Amniotic stem cell (primary cell): ENCODE measurements at places on chromosomes 3 and 15.

DNA sequence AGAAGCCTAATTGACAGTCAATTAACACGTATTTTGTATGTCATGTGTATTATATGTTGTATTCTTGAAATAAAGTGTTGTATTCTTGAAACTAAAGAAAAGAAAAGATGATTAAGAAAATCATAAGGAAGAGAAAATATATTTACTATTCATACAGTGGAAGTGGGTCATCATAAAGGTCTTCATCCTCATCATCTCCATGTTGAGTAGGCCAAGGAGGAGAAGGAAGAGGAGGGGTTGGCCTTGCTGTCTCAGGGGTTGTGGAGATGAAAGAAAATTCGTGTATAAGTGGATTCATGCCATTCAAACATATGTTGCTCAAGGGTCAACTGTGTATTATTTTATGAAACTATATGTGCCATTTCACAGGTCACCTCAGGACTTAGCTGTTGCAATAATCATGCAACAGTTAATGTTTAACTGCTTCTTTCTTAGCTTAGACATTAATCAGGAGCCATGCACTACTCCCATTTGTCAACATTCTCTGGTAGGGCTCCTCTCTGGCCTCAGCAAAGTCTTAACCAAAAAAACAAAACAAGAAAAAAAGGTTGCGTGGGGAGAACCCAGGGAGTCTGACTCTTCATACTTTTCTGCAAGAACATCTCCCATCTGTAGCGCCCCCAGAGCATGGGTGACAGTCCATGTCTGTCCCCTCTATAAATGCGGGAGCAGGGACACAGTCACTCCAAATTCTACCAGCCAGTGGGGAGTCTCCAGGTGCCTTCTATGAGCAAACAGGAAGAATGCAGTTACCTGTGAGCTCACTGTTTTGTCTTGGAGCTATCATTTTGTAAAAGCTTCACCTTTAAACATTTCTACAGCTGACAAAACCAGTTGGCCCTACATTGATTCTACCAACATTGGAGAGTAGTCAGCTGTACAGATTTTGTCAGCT lies 19.9 kb upstream of the LRRC2 start:
- no peak for DNase-seq

DNA sequence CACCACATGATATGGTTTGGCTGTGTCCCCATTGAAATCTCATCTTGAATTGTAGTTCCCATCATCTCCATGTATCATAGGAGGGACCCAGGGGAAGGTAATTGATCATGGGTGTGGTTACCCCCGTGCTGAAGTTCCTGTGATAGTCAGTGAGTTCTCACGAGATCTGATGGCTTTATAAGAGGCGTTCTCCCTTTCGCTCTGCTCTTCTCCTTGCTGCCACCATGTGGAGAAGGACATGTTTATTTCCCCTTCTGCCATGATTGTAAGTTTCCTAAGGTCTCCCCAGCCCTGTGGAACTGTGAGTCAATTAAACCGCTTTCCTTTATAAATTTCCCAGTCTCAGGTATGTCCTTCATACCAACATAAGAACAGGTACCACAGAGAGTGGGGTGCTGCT lies 21.9 kb downstream of the OSTN start:
- no peak for DNase-seq

DNA sequence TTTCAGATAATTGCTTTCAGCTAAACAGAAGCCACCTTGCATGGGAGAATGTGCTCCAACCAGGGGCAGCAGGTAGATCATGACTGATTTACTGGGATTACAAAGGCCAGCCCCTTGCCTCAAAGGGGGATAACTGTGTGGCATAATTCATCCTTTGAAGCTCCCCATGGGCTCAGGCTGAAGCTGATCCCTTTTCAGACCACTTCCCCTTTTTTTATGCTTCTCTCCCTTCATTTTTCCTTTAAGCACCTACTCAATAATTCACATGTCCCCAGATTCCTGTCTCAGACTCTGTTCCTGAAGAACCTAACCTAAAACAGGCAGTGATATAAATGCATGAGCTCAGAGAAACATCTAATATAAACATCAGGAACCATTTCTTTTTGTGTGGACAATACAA lies 8.2 kb upstream of the MYRIP start:
- DNase-seq, result no peak

GRCh38 chr3:98695796-98696195 lies 67.3 kb upstream of the ST3GAL6 start:
- no peak for DNase-seq

DNA sequence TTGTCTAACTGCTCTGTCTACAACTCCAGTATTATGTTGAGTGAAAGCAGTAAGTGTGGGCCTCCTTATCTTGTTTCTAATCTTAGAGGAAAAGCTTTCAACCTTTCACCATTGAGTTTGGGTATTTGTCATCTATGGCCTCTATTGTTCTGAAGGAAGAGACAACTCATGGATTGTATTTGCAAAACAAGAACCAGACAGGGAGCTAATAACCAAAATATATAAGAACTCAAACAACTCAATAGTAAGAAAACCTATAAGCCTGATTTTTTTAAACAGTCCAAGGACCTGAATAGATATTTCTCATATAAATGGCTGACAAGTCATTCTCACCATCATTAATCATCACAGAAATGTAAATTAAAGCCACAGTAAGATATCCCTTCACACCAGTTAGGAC lies 113.0 kb downstream of the TAFA4 start:
- no peak for DNase-seq

GRCh38 chr3:41600616-41601015 lies 361.3 kb downstream of the ULK4 start:
- no peak for DNase-seq

GRCh38 chr15:59594493-59594942 lies 17.1 kb upstream of the GCNT3 start:
- DNase-seq, result peak; percentile 79

DNA sequence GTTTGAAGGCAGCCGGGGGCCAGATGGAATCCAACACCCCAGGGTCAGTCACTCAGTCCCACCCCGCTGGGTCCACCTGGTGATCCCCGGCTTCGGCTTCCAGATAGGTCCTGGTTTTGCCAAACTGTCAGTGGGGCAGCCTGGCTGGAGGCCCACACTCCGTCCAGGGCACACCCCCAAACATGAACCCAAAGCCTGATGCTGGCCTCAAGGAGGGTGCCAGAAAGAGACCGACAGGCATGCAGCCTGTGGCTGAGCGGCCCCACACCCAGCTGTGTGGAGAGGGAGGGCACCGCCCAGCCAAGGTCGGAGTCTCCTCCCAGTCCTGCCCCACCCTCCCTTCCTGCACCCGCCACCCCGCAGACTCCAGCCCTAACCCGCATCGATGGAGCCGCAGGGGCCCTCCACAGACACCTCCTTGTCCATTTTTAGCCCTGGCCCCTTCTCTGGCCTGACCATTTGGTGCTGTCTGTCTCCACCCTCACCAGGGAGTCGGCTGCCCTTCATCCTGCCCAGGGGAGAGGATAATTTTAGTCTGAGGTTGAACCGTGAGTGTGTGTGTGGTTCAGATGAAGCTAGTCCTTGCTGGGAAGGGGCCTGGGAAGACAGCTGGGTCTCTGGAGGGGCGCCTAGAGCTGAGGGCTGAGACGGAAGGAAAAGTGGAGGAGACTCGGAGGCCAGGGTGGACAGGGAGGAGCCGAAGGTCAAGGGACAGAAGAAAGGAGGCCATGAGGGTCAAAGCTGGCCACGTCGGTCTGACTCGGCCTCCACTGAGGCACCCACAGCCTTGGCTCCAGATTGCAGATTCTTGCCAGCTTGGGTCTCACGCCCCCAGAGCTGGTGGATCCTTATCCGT lies 23.1 kb downstream of the TNK2 start:
- DNase-seq, result no peak

GRCh38 chr3:149555927-149556326 lies 81.4 kb downstream of the TM4SF4 start:
- DNase-seq, result no peak

DNA sequence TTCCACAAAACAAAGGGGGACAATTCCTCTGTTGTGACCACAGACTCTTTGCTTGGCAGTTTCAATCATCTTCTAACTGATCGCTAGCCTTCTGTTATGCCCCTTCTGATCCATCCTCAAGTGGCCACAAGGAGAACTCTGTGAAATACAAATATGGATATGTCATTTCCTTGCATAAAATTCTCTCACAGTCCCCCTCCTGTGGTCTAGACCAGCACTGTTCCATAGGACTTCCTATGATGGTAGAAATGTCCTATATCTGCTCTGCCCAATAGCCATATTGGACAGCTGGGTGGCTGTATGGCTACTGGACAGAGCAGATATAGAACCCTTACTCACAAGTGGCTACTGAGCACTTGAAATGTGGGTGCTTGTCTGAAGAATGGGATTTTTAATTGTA lies 25.9 kb upstream of the SNRK start:
- no peak for DNase-seq
